ENCODE measurements at places on chromosomes 2 and 18.

- no peak for DNase-seq
These were observed 226.7 kb downstream of the GULP1 start for GRCh38 chr2:188518381-188518780.

DNA sequence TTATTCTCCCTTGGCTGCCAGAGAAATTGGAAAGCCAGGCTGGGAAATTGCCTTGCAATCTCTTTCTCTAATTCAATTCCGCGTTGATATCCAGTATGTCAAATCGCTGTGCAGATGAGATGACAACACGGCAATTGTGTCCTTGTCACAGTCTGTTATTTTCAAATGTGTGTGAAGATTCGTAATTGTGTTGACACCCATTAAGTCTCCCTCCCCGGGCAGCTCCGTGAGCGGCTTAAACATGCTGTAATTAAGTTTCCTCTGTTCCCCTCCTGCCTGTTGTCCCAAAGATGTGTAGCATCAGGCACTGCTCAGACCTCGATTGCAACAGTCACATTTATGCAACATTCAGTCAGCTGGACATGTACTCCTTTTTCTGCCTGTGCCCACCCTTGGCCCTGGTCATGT, 209.5 kb downstream of the LPIN1 start:
- DNase-seq: no peak

DNA sequence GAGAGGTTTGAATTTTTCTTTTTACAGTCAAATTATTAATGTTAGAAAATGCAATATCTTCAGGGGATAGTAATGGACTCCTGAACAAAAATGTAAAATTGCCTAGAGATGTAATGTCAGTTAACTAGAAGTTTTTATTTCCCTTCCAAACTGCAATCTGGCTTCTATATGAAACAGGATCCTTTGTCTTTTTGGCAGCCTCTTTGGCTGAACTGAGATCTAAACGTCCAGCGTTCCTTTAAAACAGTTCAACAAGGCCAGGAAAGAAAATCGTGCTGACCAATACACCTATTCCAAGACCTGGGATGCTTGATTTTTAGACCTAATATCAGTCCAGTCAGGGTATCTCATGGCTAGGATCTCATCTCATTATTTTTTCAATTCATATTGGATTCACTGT, 245.5 kb downstream of the FIGN start:
- no peak for DNase-seq

- no peak for DNase-seq
These were observed 121.2 kb downstream of the SATB2 start for GRCh38 chr2:199336546-199336945.

GRCh38 chr2:124894199-124894598, 869.1 kb downstream of the CNTNAP5 start:
- DNase-seq: no peak

GRCh38 chr2:195559431-195559914, 97.6 kb upstream of the SLC39A10 start:
- peak; percentile 69 for DNase-seq

- peak; percentile 8 for DNase-seq
These were observed 114.5 kb downstream of the METTL8 start for GRCh38 chr2:171319164-171319810.

- no peak for DNase-seq
These were observed 15.5 kb upstream of the PTMA start for GRCh38 chr2:231692847-231693246.

DNA sequence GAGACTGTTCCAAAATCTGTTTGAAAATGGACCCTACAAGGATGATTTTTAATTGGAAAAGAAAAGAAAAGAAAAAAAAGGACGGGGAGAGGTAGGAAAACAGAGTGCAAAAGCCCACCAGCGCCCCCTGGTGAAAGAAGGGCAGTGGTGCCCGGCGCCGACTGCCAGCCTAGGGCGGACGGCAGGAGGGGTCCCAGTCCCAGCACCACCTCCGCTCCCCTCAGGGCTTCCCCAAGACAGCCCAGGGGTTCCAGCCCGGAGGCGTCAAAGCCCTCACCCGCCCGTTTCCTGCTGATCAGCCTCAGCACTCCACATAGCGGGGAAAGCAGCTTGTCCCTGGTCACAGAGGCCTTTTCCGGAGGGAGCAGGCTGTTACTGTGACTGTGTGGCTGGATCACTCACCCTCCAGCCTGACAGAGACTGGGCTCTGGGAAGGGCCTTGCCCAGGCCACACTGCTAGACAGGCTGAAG, 213.9 kb downstream of the TFCP2L1 start:
- DNase-seq: no peak

GRCh38 chr18:31617031-31617717, 25.5 kb downstream of the TTR start:
- DNase-seq: no peak

- no peak for DNase-seq
These were observed 12.6 kb downstream of the CAPN10 start for GRCh38 chr2:240599141-240599583.

DNA sequence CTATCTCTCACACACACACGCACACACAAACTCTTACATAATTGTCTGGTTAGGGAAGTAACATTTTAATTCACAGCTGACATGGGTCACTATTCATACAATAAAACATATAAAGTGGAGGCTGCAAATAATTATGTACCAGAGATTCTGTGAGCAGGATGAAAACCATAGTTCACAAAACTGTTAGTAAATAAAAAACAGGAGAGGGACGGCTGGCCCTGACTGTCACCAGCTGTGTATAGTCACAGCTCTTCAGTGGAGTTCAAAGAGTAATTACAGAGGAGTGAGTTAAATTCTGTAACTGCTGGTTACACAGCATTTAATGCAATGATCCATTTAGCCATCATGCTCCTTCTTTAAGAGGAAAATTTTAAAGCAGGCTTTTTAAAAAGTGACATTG, 76.9 kb downstream of the NRXN1 start:
- no peak for DNase-seq

- DNase-seq: peak; percentile 20
These were observed 32.3 kb downstream of the ZCCHC2 start for GRCh38 chr18:62555135-62555534.

DNA sequence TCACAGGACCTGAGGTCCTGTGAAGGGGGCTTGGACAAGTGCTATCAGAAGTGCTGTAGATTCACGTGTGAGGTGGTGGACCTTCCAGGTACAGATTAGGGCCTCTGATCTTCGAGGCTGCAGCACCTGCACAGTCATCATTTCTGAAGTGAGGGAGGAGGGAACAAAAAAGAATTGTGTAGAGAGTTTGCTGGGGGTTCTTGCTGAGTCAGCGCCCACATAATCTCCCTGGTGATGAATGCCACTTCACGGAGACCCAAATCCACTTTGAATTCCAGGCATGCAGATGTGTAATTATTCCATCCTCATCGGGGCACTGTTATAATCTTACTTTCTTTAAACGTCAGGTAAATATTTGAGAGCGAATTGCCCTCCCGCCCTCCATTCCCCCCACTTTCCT, 128.5 kb upstream of the CAPN13 start:
- DNase-seq: no peak

- DNase-seq: no peak
These were observed 6.0 kb upstream of the DTNA start for GRCh38 chr18:34704074-34704473.

DNA sequence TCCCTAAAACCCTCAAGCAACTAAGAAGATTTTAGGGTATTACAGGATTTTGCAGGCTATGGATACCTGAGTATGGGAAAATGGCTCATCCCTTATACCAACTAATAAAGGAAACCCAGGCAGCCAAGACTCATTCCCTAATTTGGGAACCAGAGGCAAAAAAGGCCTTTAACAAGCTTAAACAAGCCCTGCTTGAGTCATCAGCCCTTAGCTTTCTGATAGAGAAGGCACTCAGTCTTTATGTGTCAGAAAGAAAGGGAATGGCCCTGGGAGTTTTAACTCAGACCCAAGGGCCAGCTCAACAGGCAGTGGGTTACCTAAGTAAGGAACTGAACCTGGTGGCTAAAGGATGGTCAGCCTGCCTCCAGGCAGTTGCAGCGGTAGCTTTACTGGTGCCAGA, 96.9 kb upstream of the RMP24 start:
- DNase-seq: no peak

DNA sequence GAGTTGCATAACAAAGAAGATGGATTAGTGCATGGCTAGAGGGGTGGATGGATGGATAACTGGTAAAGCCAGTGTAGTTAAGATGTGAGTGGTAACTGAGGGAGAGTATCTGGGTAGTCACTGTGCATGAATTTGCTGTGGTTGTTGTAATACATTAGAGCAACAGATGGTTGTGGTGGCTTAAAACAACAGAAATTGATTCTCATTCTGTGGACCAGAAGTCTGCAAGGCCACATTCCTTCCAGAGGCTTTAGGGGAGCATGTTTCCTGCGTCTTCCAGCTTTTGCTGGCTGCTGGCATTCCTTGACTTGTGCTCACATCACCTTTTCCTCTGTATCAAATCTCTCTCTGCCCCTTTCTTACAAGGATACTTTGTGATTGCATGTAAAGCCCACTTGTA, 155.4 kb downstream of the ASB1 start:
- DNase-seq: peak; percentile 68

- DNase-seq: no peak
These were observed 91.4 kb upstream of the IL1R2 start for GRCh38 chr2:101900375-101900774.

DNA sequence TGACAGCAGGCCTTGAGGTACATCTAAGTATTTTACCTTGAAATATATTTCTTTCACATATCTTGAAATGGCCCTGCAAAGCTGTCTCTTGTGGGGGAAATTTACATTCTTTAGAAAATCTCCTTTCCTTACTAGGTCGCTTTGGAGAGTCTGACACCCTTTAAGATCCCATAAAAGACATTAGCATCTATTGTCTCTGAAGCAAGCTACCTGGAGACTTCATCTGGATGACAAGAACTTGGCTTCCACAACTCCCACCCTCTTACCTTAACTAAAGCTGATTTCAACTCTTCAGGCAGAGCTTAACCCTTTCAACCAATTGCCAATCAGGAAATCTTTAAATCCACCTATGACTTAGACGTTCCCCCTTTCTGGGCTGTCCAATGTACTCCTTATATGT, 219.3 kb downstream of the PIEZO2 start:
- DNase-seq: no peak

DNA sequence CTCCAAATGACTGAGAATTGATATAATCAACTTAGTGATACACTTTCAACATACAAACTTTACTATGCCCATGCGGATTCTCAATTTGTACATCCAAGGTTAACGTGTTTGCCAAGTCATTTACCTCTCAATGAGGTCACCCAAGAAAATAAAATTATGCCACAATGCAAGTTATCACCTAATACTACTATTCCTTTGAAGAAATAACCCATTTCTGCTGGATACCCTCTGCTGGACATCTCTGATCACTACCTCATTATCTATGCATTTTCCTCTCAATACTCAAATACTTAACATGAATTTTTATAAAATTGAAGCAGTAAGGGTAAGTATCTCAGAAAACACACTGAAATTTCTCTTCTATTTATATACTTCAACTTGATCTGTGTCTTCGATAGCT, 12.7 kb downstream of the HNRNPLL start:
- DNase-seq: no peak

DNA sequence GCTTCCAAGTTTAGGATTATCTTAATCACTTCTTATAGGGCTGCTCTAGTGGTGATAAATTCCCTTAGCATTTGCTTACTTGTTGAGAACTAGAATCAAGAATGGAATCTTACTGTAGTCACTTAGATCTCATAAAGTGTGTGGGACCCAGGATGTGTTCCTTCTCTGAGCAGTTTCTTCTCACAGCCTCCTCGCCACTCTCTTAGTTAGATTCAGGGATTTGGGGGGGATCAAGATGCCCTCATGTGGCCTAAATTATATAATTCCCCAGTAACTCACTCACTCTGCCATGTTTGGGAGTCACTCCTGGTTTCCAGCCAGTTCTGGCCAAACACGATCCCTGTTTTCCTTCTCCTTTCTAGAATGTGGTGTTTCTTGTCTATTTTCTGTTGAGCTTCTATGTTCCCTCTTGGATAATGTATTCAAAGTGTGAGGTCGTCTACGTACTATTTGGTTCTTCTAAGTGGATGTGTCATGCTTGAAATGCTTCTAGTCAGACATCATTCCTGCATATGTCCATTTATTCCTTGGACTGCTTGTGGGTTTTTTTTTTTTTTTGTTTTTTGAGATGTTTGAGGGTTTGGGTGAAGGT, 414.9 kb upstream of the SYT4 start:
- DNase-seq: peak; percentile 49

GRCh38 chr2:74646834-74647482, 1.2 kb downstream of the M1AP start:
- no peak for DNase-seq

DNA sequence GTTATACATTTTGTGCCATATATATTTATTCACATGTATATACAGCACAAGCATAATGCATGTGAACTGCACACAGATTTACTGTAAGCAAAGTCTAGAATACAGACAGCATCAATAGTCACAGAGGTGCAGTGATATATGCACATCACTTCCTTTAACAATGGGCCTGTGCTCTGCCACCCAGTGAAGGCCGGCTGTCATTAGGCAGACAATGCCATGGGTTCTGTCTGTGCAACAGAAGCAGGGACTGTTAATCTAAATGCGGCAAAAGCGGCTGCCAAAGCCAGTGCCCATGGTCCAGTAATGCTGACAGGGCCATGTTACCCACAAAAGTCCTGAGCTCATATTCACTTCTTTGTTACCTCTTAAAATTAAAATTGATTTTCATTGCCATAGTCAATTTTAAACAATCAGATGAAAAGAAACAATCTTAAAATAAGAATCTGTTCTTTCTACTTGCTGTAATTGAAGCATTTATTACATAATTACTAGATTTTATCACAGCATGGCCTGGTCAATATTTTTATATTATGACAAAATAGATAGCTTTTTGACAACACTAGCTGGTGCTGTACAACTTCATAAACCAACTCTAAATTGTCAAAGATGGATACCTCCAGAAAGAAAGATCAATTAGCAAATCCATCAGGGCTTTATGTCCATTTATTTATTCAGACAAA, 232.0 kb downstream of the STK39 start:
- no peak for DNase-seq

DNA sequence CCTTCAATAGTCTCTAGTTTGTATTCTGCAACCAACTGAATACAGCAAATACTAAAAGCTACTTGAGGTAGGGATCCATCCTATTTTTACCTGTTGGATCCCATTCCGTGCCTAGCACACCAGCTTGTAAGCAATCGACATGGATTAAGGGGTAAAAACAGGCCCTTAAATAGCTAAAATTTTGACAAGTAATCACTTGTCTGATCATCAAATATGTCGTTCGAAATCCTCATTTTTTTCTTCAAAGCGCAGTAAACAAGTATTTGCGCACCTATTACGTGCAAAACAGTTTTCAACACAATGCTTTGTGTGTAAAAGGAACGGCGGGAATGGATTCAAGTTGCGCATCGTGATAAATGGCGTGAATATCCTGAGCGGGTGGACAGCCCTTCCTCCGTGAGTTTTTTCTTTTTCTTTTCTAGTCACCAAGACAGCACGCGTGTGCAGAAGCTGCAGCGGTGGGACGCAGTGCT, 1.4 kb upstream of the ACVR2A start:
- DNase-seq: no peak

DNA sequence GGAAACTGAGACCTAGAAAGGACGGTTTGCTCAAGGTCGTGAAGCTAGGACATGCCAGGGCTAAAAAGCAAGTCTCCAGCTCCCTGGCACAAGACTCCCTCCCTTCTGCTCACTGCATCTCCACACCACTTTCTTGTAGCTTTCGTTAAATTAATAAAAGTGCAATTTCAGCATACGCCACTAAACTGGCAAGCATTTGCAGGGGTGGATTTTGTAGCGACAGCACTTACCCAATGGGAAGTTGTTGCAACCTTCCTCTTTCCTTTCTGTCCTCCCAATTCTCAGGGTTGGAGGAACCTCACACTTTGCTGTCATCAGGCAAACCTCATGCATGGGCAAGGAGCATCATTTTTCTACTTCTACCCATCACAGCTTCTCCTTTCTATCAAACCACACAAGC, 7.4 kb upstream of the RHOB start:
- no peak for DNase-seq
